Kidney tubule cell (primary cell): ENCODE measurements at places on chromosomes 7 and 10.

DNA sequence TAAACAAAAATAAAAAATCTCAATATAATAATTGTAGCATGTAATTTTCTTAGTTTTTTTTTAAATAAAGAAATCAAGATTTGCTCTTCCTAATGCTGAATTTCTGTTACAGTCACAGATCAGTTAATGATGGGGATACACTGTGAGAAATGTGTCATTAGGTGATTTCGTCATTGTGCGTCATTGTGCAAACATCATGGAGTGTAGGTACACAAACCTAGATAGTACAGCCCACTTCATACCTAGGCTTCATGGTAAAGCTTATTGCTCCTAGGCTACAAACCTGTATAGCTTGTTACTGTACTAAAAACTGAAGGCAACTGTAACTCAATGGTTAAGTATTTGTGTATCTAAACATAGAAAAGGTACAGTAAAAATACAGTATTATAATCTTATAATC lies 74.4 kb upstream of the LSM8 start:
- DNase-seq = peak; percentile 24

DNA sequence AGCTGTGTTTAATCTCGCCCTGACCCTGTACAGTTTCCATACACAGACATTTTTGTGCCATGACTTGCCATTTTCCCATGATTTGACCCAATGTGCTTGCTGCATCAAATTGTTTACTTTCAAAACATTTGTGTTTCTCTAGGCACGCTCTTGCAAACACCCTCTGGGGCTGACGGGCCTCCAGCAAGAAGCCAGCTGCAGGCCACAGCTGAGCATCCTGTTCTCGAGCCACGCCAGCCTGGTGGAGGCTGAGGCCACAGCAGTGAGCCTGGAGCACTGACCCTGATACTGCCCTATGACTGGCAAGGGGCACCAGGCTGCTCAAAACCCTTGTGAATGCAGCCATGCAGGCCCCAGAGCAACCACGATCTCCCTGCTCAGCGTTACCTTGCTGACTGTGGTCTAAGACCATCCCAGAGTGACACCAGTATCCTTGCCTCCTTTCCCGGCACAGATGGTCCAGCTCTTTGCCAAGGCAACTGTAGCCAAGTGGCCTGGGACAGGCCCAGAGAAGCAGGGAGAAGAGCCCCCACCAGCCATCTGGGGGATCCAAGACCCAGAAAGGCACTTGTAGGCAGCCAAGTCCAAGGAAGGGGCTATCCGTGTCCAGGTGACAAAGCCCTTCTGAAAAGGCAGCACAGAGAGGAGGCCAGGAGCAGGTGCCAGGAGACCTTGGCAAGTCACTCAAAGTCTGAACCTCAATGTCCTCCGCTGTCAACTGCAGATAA lies 78.5 kb downstream of the OAT start:
- DNase-seq = no peak

GRCh38 chr7:28937103-28937502 lies 21.0 kb downstream of the TRIL start:
- DNase-seq = no peak

GRCh38 chr10:67670401-67670800 lies 25.6 kb downstream of the CTNNA3 start:
- no peak for DNase-seq

DNA sequence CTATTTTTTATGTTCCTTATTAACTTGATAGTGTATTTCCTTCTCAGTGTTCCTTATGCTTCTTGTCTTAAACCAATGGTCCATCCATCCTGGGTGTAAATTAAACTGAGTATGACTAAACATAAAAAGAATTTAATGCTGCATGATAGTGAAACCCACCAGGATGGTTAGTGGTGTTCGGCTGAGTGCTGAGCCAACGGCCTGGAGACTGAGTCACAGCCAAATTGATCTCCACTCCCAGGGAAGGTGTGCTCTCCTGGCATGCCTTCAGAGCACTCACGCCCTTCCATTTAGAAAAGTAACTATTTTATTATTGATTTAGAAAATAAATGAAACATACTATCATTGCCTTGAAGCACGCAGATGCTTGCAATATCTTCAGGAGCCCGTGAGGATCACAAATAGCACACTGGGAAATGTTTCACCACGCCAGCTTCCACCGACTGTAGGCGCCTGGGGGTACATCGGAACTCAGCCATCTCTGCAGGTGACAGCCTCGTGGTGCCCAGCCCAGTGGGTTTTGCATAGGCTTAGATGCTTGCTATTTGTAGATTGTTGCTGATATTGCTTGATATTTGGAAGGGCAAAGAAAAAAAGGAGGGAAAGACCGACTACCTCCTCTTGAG lies 40.0 kb upstream of the LOXL4 start:
- peak; percentile 73 for DNase-seq

- DNase-seq = peak; percentile 70
These were observed 5.8 kb downstream of the IDE start for GRCh38 chr10:92567952-92568600.

GRCh38 chr10:30798646-30799185 lies 169.2 kb upstream of the LYZL2 start:
- no peak for DNase-seq

DNA sequence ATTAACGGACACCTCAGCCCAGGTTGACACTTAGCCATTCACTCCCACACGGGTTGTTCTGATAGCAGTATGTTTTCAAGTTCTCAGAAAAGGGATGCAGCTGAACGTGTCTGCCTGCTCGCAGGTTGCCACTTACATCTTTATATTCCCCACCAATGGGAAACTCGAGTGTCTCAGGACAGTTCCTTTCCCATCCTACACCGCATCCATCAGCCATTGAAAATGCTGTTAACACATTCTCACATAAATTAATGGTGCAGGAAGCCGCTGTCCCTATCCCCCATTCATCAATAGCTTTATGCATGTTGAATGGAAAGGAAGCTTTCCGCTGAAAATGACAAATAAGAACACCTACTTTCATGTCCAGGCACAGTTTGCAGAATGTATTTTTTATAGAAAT lies 1.7 kb upstream of the FGFR2 start:
- DNase-seq = no peak

- DNase-seq = no peak
These were observed 85.5 kb upstream of the GNA12 start for GRCh38 chr7:2929321-2930201.

GRCh38 chr7:41501006-41501405 lies 201.9 kb downstream of the INHBA start:
- DNase-seq = no peak

- DNase-seq = peak; percentile 16
These were observed 12.8 kb downstream of the ANKRD22 start for GRCh38 chr10:88838766-88839350.

DNA sequence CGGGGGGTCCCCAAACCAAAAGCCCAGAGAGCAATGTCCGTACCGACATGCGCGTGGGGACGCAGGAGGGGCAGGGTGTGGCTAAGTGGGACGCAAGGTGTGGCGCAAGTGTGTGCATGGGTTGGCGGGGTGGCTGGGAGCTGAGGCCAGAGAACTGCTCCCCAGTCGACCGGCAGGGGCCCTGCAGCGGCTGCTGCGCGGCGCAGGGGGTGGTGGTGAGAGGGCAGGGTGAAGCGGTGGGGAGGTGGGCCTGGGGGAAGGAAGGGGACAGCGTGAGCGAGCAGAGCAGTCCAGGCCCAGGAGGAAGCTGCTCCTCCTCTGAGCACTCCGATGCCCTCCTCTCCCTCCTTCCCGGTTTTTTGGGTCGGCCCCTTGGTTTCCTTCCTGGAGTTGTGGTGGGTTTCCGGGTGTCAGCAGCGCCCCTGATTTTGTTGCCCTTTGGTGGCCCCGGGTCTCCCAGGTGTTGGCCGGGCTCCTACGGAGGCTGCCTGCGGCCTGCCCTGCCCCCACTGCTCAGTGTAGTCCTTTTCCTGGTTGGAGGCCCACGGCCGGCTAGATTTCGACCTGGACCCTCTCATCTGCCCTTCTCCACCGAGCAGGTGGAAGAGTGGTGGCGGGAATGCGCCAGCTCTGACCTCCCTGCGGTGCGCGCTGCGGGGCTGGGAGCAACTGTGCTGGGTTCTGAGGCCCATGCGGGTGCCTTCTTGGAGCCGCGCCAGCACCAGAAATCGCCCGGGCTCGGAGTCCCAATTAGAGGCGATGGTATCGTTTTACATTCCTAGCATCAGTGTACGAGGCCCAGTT lies 40.5 kb upstream of the COMTD1 start:
- no peak for DNase-seq

DNA sequence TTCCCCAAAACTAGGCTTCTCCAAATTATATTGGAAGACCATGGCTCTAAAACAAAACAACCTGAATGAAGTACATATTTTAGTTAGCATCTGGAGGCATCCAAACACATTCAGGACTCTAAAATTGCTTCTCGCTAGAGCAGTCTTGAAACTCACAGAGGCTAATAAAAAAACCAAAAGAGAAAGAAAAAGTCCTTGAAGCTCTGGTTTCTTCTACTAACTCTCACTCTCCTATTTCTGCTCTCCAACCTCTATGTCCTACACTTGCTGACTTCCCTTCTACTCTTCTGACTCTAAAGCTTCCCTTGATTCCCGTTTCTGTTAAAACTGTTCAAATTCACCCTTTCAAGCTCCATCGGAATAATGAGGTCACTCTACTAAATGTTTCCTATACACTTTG lies 370.7 kb upstream of the HPS1 start:
- no peak for DNase-seq

- no peak for DNase-seq
These were observed 40.3 kb upstream of the NRF1 start for GRCh38 chr7:129571201-129571600.

DNA sequence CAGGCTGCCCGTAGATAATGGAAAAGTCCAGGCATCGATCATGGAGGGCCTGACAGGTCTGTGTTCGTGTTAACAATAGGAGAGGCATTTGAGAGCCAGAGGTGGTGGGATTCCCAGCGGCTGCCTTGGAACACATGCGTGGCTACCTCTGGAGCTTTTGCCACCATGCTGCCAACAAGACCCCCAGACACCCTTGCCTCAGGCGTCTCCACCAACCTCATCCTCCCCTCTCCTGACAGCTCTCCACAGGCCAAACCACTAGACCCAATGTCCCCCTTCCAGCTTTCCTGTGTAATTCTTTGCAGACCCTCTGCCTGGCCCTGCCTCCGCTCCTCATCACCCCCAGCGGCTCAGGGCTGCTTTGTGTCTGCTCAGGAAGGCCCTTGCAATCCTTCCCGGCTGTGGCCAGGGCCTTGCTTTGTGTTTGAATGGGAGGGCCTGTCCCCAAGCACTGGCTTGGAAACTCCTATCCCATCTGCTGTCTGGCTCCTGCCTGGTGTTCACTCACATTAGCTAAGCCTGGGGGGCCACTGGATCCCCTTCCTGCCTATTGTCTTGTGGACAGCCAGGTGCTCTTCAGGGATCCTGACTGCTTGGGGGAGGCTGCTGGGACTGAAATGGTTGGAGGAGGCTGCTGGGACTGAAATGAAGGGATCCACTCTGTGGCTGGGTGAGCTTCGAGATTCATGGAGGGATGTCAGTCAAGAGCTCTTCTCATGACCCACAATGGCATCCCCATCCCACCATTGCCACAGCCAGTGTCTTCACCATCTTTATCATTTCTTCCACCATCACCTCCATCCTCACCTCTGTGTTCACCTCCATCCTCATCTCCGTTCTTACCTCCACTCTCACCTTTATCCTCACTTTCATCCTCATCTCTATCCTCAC lies 60.8 kb upstream of the ELN start:
- DNase-seq = no peak

DNA sequence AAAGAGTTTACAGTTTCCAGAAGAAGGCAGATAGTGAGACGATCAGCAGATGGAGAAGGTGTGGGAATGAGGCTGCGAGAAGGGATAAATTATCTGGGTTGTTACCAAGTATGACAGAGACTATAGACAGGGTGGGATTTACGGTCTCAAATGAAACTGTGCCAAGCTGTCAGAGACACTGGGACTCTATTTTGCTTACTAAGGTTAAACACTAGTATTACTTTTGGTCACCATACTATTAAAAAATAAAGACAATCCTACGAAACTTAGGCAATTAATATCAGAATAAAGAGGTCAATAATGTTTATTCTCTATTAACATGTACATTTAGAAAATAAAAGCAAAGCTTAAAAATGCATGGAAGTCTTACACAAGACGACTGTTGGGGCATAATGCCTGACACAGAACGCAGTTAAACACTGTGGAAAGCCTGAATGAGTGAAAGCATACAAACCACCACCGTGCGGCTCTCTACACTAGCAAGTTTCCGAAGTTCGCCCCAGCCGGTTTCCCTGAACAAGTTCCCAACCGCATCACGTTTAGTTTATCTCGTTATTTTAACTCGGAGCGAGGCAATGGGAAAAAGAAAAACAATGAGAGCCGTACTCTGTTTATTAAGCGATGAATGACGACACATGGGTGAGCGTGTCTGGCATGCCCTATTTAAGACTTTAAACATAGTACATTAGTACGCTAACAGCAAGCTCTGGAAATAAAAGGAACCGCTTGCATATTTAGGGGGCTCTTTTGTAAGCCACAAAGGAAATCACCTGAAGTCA lies 909 bp upstream of the CC2D2B start:
- peak; percentile 61 for DNase-seq

GRCh38 chr10:89165923-89166322 lies 41.2 kb downstream of the CH25H start:
- no peak for DNase-seq

DNA sequence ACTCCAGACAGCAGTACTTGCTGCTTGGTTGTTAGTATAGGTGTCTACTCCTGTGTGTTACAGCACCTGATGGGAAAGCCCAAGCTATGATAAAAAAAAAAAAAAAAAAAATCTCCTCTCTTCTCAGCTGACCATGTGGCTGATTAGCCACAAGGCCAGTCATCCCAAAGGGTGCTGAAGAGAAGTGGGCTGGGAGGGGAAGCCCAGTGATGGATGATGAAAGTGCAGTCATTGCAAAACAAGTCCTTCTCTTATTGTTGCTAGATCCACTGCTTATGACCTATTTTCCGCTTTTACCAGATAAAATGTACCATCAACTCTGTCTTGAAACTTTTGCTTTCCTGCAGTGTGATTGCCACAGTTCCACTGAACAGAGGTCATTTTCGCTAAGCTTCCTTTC lies 1092.5 kb upstream of the C7orf33 start:
- no peak for DNase-seq

GRCh38 chr7:75876126-75876881 lies 2.5 kb upstream of the RHBDD2 start:
- no peak for DNase-seq

DNA sequence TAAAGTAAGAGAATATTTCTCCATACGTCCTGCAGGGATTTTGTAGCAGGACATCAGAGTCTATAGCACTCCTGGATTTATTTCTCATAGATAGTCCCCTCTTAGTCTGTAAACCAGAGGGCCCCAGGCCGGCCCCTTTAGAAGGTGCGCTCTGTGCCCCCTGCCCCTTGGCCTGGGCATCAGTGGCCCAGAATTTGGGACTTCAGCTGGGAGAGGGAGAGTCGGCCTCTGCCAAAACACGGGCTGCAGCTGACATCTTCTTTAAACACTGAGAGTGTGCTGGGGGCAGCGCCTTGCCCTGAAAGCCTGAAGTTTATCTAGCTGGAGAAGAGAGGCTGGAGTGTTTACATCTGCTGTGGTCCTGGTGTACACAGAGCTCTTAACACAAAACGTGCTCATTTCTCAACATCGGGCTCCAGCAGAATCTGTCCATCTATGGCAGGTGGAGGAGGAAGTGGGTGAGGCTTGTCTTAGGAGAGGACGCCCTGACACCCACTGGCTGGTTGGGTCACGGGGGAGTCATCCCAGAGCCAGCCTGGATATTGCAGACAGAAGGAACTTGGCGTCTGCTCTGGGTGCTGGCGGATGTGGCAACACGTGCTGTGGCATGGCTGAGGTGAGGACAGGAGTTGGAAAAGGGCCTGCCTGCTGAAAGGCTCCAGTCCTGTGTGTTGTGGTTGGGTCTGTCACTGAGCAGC lies 5.0 kb upstream of the TACR2 start:
- DNase-seq = no peak
